Uterus (tissue), 4 donors: ENCODE measurements at places on chromosomes 7 and 10. TPM values are rescaled to one million over a fixed set of nuclear protein-coding genes. Genes with fewer than 3 reads are reported as not detected.

Gene SPDYE2B
- not detected for total RNA-seq

DNA sequence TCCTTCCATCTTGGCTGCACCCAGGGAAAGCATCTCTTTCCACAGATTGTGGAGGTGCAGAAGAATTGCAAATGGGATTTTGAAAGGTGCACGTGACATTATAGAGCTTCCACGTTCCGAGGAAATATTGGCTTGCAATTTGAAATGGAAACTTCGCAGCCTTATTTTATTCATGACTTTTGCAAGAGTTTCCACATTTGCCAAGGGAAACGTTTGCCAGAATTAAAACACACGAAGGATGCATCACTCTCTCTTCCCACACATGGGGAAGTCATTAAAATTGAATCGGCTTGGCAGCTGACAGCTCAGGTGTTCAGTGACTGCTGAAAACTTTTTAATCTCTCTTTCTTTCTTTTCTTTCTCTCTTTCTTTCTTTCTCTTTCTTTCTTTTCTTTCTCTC lies 475.4 kb upstream of the IGFBP3 start:
- no peaks in the 10 kb centered on the region for H3K27me3 ChIP-seq
- H3K4me3 ChIP-seq = no peak overlapping the region
- peaks cover 6% of the 10 kb centered on the region for H3K4me1 ChIP-seq
- H3K27ac ChIP-seq = no peak overlapping the region

DNA sequence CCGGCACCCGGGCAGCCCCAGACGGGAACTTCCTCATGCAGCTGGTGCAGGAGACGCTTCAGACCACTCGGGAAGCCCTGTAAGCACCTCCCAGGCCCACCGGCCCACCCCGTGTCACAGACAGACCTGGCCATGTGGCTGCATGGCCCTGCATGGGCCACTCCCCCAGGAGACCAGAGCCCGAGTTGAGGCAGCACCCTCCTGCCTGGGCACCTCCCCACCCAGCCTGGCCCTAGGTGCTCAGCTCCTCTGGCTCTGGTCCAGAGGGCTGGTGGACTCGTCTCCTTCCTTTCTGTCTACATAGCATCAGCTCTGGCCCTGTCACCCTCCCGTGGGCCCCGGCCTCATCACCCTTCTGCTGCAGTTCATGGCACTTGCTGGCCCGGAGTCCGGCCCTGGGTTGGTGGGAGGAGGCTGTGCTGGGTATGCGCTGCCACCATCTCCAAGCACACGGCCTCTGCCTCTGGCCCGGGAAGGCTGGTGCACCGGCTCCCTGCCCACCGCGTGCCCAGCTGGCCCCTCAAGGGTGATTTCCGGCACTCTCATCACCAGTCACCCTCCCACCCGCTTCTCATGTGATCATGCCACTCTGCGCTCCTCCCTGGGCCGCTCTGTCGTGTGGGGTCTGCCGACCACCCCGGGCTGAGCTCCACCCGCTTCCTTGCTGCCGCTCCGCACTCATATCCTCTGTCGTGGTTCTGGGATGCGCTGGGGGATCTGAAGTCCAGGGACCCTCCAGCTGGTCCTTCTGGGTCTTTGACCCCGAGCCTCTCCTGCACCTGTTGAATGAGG lies 53.1 kb upstream of the DPYSL4 start:
- H3K27ac ChIP-seq = no peak overlapping the region
- no peaks in the 10 kb centered on the region for H3K36me3 ChIP-seq
- H3K4me1 ChIP-seq = no peaks in the 10 kb centered on the region
- H3K4me3 ChIP-seq = no peak overlapping the region
- no peak for DNase-seq

GRCh38 chr10:52185256-52185655 lies 128.8 kb upstream of the DKK1 start:
- no peaks in the 10 kb centered on the region for H3K27me3 ChIP-seq
- DNase-seq = no peak
- H3K4me3 ChIP-seq = no peak overlapping the region
- no peak overlapping the region for H3K27ac ChIP-seq
- no peaks in the 10 kb centered on the region for H3K36me3 ChIP-seq

DNA sequence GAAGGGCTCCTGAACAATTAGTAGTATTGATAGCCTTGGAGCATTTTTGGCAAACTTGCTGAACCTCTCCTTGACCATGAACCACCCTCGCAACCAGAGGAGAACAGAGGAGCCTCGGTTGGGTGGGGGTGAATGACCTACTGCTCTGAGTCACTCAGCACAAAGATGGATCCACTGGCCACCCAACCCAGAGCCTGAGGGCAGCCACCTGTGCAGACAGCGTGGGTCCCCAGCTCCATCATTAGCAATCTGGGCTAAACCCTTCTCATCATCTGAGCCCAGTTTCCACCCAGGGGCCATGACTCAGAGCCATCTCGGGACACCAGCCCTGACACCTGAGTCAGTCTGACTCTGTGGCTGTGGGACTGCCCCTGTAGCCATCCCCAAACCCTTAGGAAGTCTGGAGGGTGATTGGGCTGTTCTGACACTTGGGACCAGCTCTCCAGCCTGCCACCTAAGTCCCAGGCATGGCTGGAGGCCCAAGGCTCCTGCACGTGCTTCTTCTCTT lies 171.8 kb upstream of the GPR26 start:
- H3K27me3 ChIP-seq = no peaks in the 10 kb centered on the region
- H3K36me3 ChIP-seq = no peaks in the 10 kb centered on the region
- H3K4me1 ChIP-seq = no peaks in the 10 kb centered on the region
- H3K27ac ChIP-seq = no peak overlapping the region
- no peak for DNase-seq
- no peak overlapping the region for H3K4me3 ChIP-seq

DNA sequence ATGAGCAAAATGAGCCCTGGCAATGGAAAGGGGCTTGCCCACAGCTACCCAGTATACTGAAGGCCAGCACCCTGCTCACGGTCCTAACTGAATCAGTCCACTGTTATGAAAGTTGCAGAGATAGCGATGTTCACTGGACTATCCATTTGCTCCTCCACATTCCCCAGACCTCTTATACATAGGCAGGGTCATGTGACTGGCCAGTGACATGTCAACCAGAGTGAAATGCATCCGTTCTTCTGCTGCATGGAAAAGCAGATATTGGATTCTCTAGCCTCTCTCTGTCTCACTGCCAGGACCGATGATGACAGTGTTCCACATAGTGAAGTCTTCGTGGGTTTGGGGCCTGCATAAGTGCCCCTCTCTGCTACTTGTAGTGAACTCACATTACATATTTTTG lies 503.4 kb downstream of the RPS24 start:
- no peak overlapping the region for H3K4me3 ChIP-seq
- H3K27me3 ChIP-seq = no peaks in the 10 kb centered on the region
- DNase-seq = no peak
- no peak overlapping the region for H3K27ac ChIP-seq
